ENCODE measurements at places on chromosomes 12 and 14.

- DNase-seq: no peak
Observed at GRCh38 chr12:24015833-24016160, 66.3 kb upstream of the SOX5 start.

- no peak for DNase-seq
Observed at GRCh38 chr14:100281286-100282082, 24.8 kb downstream of the SLC25A29 start.

GRCh38 chr12:51406290-51406689, 15.1 kb upstream of the GALNT6 start:
- DNase-seq: no peak

DNA sequence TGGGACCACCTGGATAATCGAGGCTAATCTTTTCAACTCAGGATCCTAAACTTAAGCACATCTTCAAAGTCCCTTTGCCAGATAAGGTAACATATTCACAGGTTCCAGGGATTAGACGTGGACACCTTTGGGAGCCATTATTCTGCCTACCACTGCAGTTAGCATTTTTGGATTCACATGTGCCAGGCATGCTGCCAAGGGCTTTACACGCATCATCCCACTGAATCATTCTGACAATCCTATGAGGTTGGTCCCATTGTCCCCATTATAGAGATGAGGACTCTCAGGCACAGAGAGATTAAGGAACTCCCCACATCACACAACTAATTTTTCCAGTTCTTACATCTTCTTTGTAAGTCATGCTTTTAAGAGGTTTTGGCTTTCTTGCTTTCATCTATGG, 34.5 kb downstream of the RTN1 start:
- no peak for DNase-seq
